Kidney (tissue), 22 donors: ENCODE measurements at places on chromosomes 1 and 21. TPM values are rescaled to one million over a fixed set of nuclear protein-coding genes. Genes with fewer than 3 reads are reported as not detected.

The FOXD2 gene
- polyA plus RNA-seq, result 2.3 TPM

The SLAMF8 gene
- polyA plus RNA-seq, result 1.8 TPM

The LMNA gene
- 145 TPM for polyA plus RNA-seq

The PPIAL4G gene
- not detected for polyA plus RNA-seq

The ATP6V1G3 gene
- polyA plus RNA-seq, result 102 TPM

The IL23R gene
- not detected for polyA plus RNA-seq

The OR2T33 gene
- polyA plus RNA-seq, result not detected

The RAB25 gene
- polyA plus RNA-seq, result 73.0 TPM

The PTPN14 gene
- polyA plus RNA-seq, result 5.1 TPM

The TBX15 gene
- not detected for polyA plus RNA-seq

The SDCCAG8 gene
- 29.6 TPM for polyA plus RNA-seq

DNA sequence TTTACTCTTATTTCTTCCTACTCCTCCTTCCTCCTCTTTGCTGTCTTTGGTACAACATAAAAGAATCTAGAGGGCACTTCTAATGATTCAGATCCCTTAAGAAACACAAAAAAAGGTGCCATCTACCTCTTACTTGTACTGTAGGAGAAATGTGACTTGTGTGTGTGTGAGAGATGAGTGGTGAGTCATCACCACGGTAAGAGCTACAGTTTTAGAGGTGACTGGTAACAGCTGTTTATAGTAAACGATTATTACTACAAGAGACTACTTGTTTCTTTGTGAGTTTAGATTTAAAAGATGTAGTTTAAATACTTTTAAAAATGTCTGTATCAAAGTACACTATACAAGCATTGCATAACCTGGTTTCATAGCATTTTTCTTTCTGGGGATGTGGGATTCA is 40.4 kb downstream of the SLC35D1 start:
- no peak for DNase-seq

DNA sequence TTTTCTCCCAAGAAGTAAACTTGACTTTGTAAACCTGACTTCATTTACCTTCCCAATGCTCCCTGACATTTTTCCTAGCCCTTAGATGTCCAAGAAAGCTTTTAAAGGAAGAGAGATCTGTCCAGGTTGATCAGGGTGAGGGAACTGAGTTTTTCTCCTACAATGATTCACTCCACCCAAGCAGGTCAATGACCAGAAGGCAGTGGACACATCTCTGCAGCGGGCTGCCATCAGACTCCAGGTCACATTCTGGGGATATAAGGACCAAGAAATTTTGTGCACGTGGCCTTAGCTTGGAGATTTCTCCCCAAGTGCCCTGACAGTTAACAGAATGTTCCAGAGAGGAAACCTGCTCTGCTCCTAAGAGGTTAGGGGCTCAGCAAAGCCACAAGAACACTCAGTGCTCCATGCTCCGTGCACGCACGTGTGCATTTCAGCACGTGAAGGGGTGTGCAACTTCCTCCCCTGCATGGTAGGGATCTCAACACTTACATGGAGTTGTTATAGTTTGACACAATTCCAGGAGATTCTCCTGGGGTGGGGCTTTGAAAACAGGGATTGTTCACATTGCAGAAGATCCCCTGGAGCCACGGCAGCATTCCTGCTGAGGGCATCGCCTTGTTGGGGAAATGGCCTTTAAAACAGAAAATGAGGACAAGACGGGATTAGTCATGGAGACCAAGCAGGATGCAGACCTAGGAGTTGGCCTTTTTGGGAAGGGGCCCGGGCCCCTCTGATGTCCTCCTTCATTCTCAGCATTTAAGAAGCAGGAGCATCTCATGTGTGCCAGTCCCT is 9.8 kb downstream of the ABCA4 start:
- DNase-seq, result no peak

DNA sequence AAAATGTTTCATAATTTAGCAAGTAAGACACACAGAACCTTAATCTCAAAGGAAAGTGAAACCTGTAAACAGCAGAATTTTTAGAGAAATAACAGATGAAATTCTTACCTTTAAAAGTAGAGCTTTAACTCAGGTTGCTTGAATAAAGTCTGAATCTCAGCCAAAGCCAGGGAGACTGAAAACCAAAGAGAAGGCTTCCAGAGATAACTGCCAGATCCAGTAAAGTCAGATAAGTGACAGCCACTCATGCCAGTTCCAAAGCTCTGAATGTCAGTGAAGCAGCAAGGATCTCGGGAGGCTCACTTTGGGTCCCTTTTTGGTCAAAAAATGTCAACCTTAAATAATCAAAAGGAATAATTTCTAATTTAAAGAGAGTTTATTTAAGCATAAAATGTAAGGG is 199.9 kb upstream of the CHRM3 start:
- no peak for DNase-seq

DNA sequence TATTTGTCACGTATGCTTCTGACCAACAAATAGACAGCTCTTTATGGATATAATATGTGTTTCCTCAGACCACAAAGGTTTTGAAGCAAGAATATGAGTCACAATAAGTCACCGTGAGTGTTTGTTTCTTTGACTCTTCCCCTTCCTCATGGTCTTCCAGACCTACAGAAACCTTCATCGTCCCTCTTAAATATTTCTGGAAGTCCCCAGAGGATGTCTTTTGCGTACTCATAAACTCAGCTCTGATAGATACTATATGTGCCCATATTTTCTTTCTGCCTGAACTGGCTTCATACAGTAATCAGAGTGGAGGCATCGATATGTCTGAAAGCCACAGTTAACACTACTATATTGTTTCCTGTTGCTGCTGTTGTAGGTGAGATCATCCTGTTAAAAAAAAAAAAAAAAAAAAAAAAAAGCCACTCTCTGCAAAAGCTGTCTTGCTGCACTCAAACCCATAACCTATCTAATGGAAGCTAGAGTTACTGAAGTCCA is 38.4 kb downstream of the ADAMTS1 start:
- no peak for DNase-seq

GRCh38 chr21:41580758-41581554 is 73.0 kb upstream of the TMPRSS2 start:
- DNase-seq, result no peak

GRCh38 chr21:36337099-36337509 is 17.1 kb downstream of the MORC3 start:
- DNase-seq, result no peak

- DNase-seq, result peak; percentile 84
Observed at GRCh38 chr21:43938751-43939442, 73.2 kb upstream of the TRAPPC10 start.

GRCh38 chr21:42460391-42461184 is 35.4 kb downstream of the RSPH1 start:
- DNase-seq, result peak; percentile 92

- no peak for DNase-seq
Observed at GRCh38 chr1:239558991-239559390, 172.6 kb downstream of the CHRM3 start.

DNA sequence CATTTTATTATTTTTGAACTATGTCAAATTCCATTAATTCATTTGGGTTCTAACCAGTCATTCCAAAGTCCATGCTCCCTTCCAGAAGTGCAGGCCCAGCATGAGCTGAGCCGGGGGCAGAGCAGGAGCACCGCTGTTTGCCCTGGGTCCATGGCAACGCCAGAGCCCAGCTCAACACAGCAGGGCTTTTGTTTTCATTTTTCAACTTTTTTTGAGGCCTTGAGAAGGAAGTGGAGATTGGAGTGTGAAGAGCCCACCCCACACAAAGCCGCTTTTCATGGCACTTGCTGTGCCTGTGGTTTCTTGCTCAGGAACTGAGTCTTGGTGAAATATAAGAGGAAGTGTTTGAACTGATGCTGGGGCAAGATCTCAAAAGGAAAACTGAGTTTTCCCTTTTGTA is 13.2 kb upstream of the PRMT2 start:
- DNase-seq, result no peak

DNA sequence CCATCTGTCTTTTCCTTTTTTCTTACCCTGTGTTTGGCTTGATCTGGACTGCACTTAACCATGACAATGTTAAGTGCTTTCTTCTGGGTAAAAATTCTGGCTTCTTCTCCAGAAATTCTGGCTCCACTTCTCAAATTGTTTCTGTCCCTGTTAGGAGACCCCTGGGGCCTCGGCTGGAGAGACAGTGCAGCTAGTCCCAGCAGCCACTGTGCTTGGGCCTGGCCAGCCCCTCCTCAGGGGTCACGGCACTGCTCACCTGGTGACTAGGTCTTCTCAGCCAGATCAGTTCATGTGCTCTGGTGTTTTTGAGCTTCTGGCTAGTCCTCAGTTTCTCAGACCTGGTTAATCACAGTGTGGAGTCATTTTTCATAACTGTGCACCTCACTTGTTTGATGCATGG is 72.4 kb downstream of the ADARB1 start:
- no peak for DNase-seq

- no peak for DNase-seq
Observed at GRCh38 chr1:16014509-16015482, 3.0 kb downstream of the HSPB7 start.

DNA sequence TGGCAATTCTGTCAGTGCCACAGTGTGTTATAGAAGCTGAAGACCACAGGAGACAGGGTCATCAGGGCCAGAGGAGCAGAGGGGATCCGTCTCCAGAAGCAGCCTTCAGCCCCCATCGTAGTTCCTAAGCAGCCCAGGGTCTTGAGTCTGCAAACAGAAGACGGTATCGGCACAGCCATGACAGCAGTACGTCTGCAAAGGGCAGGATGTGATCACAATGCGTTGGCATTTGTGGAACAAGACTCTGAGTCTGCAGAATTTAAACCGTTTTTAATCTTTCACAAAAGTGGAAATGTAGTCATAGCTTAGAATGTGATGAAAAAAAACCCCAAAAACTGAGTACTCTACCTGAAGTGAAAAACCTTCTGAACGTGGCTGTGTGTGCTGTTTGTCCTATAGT is 44.0 kb upstream of the SCCPDH start:
- DNase-seq, result peak; percentile 10

GRCh38 chr1:218614031-218614430 is 268.9 kb downstream of the TGFB2 start:
- DNase-seq, result no peak

DNA sequence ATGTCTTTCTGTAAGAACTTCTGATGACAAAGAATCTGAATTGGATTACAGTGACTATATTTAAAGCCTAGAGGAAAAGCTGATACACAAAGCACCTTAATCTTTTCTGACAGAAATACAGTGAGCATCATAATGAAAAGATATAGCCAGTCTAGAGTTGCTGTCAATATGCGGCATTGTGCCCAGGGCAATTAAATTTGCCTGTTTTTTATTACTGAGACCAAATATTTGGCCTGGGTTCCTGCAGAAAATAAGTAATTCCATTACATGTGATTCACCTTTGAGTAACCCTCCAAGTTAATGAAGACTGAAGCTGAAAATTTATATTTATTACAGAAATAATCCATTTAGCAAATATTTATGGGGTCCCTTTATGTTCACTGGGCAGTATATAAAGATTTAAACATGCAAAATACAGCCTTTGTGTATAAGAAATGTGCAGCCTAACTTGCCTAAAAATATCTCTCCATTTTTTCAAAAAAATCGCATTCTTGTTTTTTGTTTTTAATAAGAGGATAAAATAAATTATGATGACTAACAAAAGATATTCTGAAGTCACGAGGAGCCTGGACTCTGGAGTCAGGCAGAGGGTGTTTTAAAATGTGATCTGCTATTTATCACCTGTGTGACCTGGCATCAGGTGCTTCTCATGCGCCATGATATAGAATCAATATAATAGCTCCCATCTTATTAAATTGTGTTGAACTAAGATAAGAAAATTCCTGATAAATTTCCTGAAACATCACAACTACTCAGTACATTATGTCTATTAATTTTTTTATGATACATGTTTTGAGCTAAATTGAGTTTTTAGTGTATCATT is 83.6 kb downstream of the SGIP1 start:
- no peak for DNase-seq

DNA sequence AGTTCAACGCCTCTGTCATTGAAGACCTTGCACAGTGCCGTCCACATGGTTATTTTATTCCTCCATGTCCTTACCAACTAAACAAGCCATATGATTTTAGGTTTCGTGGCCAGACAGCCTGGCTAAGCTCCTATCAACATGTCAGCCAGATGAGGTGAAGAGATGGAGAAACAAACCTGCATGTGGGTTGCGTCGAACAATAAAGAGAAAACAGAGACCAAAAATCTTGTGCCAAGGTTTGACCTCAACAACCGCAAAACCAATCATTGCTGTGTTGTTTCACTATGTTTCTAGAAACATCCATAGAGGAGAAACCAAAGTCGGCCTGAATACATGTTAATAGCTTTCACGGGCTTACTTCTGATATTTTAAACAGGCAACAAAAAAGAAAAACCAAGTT is 544.6 kb downstream of the SMYD3 start:
- no peak for DNase-seq

DNA sequence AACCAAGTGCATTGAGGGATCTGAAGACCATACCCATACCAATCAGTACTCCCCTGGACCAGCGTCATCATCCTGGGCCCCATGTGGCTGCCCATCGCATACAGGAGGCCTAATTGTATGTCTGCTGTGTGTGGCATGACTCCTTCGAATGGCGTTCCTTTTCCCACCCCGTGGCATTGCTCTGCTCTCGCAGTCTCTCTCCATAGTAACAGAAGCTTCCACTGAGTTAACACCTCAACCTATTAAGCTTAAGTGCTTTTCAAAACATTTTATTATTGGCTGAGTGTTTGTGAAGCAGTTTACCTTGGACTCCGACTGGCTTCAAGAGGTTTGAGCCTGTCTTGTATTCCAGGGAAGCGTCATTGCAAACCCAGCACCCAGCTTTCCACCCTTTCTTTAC is 187.1 kb upstream of the LMO4 start:
- no peak for DNase-seq

- no peak for DNase-seq
Observed at GRCh38 chr1:184669391-184669790, 85.3 kb downstream of the EDEM3 start.

- DNase-seq, result no peak
Observed at GRCh38 chr1:97943354-97943753, 22.5 kb upstream of the DPYD start.

DNA sequence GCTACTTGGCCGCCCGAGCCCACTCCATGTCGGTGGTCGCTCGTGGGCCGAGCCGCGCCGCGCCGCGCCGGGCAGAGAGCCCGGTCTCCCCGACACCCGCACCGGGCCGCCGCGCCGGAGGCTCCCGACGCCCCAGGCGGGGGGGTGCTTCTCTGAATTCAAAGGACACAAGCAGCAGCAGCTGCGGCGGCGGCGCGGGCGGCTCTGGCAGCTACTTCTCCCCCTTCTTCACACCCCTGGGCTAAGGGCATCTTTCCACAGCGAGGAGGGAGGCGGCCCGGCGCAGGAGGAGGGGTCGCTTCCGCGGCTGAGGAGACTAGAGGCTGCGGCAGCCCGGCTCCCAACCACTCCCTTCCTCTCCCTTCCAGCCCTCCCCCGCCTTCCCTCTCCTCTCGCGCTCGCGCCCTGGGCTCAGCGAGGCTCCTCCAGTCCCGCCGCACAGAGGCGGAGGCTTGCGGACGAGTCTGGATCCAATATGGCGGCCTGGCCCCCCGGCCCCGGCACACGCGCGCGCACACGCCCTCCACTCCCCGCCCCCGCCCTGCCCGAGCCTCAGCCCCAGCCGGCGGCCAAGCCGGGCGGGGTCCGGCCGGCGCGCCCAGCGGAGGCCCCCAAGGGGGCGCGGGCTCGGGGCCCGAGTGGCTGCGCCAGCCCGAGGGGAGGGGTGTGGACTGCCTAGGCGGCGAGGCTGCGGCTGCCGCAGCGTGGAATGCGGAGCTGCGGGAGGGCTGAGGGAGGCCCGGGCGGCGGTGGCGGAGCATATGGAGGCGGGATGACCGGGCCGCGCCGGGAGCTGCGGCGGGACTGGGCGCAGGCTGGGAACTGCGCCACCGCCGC is at the start of gene CDC42BPA:
Gene CDC42BPA (minus strand): TSS at position 477 of the 837 bp plus-strand sequence. CDS start 1,310 bp downstream, outside the sequence.
- peak; percentile 95 for DNase-seq
